ENCODE measurements at places on chromosomes 2 and 18.

DNA sequence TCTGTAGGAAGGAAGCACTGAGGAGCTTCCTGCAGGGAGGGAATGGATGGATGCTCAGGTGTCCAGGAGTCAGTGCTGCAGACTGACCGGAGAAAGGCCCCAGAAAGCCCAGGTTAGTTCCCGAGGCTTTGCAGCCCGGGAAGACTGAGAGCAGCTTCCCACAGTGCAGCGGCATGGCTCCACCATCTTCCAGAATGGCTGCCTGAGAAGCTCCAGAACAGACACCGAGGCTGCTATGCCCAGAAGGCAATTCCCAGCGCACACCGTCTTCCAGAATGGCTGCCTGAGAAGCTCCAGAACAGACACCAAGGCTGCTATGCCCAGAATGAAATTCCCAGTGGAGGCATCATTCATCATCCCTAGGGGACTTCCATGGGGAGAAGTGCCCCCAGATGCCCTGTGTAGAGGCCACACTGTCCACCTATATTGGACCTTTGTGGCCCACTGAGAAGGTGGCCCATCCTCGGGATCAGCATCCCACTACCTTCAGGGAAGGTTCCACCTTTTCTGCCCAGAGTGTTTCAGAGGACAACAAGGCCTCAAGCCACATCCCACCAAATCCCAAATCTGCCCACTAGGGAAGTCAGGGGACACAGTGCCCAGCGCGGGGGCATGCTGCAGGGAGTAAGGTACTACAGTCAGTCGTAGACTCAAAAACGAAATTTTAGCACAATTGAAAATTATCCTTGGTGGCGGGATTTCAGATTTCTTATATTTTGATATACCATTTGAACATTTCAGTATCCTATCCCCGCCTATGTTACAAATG lies 80.5 kb downstream of the KCNF1 start:
- no peak for DNase-seq

GRCh38 chr2:144143294-144144151 lies 376.4 kb downstream of the ZEB2 start:
- DNase-seq = no peak

GRCh38 chr2:219631904-219632759 lies 4.7 kb downstream of the SLC4A3 start:
- no peak for DNase-seq

DNA sequence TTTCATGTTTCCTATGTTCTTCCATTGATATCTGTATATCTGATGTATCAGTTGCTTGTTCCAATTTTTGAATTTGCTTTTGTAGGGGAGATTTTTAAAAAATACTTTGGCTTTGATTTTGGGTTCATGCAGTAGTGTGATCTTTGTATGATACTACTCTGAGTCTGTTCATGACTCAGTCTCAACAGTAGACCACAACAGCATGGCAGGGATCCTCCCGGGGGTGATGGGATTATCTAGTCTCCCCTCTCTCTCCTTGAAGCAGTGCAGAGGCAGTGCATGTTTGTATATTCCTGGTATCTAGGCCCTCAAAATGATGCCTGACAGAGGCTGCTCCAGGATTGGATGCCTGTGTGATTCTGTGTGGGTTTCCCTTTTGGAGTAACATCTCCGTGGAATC lies 55.3 kb downstream of the G6PC2 start:
- no peak for DNase-seq

- DNase-seq = no peak
Measured at GRCh38 chr2:207896525-207897285, 127.0 kb upstream of the FZD5 start.

- no peak for DNase-seq
Measured at GRCh38 chr2:205689820-205690219, 7.5 kb downstream of the NRP2 start.

- DNase-seq = no peak
Measured at GRCh38 chr2:149057401-149057800, 18.9 kb downstream of the LYPD6B start.

DNA sequence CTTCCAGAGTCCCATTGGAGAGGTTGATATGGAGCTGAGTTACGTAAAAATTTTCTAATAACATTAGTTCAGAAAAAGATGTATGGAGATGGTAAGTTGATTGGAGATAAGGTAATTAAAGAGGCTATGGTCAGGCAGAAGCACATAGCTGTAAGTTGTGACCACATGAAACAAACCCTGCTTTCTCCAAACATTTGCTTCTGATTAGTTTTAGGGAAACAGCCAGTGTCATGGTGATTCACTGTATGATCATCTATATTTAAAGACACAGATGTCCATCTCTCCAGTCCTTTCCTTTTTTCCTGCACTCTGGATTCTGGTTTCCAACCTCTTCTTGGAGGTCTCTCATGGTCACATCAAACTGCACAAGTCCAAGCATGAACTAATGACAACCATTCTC lies 1550.8 kb upstream of the PIK3C3 start:
- DNase-seq = no peak

DNA sequence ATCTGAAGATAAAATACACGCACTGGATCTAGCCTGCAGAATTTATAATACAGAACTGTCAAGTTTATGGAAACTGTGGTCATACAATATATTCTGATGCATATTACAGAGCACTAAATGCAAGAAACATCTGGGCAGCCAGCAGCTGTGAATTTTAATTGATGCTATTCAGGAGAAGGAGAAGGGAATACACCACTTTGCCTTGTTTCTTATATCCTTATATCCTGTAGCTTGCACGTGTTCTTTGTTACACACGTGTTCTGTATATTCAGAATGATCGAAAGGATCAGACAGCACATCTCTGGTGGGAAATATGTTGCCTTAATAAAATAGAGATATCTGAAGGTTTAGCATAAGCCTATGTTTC lies 335.8 kb downstream of the AGPS start:
- no peak for DNase-seq

DNA sequence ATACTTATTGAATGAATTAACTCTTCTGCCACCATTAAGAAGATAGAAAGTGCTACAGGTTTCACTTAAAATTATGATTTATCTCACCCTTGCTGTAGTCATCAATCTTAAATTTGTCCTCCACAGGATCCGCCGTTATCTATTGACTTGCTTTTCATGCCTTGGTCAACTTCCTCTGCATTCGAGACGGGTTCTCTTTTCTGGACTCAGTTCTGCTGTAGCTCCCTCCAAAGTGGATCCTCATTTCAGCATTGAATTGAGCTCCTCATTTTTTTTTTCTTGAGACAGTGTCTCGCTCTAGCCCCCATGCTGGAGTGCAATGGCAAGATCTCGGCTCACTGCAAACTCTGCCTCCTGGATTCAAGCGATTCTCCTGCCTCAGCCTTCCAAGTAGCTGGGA lies 27.6 kb downstream of the INPP5D start:
- no peak for DNase-seq

DNA sequence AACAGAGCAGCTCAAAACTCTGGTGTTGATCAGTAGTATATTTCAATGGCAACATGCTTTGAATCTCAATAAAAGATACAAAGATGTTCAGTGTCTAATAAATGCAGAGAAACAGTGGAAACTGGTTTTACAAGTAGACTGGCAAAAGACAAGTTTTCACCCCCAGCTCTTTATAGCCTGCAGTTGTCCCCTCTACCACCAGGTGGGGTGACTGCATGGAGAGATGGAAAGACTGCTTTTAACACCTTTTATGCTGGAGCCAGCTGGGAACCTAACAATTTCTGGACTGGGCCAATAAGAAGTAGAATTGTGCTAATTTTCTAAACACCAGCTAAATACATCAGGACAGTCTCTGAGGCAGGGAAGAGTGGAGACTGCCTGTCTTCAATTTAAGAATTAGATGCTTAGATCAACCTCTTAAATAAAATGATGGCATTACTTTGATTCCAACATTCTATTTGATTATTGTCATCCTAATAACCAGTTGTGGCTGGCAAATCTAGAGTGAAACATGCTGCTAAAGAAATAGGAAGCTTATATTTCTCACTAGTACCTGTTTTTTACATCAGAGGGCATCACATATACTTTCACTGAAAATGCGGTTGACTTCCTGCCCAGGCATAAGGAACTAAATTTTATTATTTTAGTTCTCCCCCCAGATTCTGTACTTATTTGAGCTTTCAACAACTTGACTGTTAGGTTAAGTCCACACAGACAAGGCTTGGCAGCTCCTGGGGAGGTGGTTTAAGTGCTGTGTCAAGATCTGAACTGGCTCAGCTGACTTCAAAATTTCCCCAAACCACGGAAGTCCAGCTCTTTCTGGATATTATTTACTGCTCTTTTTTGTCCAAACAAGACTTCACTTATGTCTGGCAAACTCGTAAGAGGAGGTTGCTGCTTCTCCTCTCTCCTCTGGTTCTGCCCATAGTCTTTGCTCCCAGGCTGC lies 140.5 kb downstream of the TPGS2 start:
- peak; percentile 32 for DNase-seq

DNA sequence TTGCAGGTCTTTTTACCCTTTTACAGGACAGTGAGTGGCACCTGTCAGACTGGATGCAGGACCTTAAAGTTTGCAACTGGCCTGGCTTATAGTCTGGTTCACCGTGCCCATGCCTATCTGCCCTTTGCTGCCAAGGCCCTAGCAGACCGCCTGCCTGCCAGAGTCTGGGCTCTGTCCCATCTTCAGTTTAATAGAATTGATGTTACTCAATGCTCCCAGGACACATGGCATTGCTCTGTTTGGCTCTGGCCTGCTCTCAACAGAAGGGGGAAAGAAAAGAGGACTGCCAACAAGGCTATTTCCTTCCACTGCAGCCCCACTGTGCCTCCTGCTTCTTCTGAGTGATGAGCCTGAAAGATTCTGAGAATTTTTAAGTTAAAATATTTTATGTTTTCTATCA lies 25.6 kb upstream of the TMEM178A start:
- no peak for DNase-seq

DNA sequence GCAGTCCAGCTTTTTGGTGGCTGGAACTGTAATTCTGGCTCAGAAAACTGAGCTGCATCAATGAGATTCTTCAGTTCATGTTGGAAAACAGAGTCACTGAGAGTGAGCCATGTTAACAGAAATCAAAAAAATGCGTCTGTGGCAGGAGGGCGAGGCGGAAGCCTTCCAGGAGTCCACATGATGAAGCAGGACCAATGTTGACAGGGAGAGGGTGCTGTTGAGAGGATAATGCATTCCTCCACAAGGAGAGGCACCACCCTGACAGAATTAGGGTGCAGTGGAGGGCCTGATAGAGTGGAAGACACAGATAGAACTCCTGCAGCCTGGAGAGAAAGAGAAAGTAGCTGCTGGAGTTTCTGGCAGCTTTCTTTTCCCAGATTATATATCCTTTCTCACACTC lies 111.5 kb downstream of the MGAT5 start:
- no peak for DNase-seq

- DNase-seq = no peak
Measured at GRCh38 chr2:33529771-33530481, 53.5 kb downstream of the RASGRP3 start.

GRCh38 chr18:68478246-68478645 lies 236.7 kb downstream of the TMX3 start:
- no peak for DNase-seq

- DNase-seq = no peak
Measured at GRCh38 chr2:147057892-147058490, 786.8 kb upstream of the ACVR2A start.

GRCh38 chr2:184270660-184271059 lies 327.7 kb upstream of the ZNF804A start:
- no peak for DNase-seq

GRCh38 chr18:13376841-13377351 lies 158.3 kb downstream of the LDLRAD4 start:
- DNase-seq = peak; percentile 60

DNA sequence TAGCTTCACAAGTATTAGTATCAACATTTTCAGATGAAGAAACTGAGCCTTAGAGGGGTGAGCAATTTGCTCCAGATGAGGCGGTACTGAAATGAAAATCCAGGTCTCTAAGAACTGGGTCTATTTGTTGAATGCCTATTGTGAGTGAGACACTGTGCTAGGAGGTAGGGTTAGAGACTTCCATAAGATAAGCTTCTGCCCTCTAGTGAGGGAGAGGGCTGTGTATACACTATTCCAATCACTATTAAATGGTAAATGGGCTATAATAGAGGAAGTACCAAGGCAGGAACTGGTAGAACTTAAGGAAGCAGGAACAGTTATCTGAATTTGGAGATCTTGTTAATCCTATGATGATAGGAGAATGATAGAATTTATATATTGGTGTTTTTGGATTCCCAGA lies 23.6 kb upstream of the GLS start:
- DNase-seq = no peak

DNA sequence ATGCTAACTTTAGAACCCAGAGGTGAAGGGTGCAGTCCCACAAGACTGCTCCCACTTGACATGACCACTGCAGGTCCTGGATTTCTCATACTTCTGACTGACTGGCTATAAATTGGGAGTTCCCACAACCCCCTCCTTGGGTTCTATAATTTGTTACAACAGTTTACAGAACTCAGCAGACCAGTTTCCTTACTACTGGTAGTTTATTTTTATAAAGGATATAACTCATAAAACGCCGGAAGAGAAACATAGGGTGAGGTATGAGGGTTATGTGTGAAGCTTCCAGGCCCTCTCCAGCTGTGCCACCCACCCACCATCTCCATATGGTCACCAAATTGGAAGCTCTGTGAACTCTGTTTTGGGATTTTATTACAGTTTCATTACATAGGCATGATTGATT lies 839.6 kb downstream of the TSN start:
- no peak for DNase-seq

DNA sequence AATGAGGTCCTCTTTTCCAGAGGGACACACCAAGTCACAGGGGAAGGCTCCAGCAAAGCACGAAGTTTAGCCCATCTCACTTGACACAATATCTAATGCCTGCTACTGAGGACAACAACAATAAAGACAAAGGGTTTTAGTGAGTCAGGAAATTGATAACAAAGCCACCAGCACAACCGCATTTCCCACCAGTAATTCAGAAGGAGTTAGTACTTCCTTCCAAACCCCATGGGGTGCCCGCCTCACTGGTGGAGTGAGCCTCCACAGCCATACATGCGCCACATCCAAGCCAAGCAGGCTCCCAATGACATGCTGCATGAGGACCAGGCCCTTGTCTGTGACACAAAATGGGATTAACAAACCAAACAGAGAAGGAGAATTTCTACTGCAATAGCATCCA lies 40.1 kb downstream of the MRPL35 start:
- no peak for DNase-seq

GRCh38 chr18:48649231-48649630 lies 110.4 kb downstream of the CTIF start:
- no peak for DNase-seq

- no peak for DNase-seq
Measured at GRCh38 chr2:3399829-3400228, 20.3 kb downstream of the TRAPPC12 start.

- no peak for DNase-seq
Measured at GRCh38 chr18:77550625-77551024, 301.0 kb downstream of the GALR1 start.

DNA sequence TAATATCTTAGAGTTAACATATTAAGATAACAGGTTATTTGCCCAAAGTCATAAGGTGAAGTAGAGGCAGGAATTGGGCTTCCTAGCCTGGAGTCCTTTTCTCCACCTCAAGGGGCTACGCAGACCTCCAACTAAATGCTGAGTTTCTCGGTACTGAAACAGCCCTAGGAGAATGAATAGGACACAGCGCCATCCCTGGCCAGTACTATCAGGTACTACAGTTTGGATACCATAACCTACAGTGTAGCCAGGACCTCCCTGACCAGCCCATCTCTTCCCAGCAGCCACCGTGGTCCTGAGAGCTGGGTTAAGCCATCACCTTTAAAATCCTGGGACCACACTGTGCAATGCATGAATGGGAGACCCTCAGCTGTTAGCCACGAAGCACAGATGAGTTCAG lies 15.7 kb downstream of the CASP8 start:
- DNase-seq = no peak

- DNase-seq = no peak
Measured at GRCh38 chr2:211737282-211737681, 801.3 kb downstream of the ERBB4 start.
